ENCODE measurements at places on chromosomes 4 and X.
A peak's percentile ranks its signal among the peaks of the same experiment; 100 is the strongest.

GRCh38 chr4:184343502-184344177 lies 126.0 kb upstream of the ENPP6 start:
- peak; percentile 65 for DNase-seq

GRCh38 chr4:54276641-54277430 lies 47.7 kb downstream of the PDGFRA start:
- DNase-seq = no peak

GRCh38 chr4:180560896-180561295 lies 1682.3 kb upstream of the TENM3 start:
- DNase-seq = no peak

DNA sequence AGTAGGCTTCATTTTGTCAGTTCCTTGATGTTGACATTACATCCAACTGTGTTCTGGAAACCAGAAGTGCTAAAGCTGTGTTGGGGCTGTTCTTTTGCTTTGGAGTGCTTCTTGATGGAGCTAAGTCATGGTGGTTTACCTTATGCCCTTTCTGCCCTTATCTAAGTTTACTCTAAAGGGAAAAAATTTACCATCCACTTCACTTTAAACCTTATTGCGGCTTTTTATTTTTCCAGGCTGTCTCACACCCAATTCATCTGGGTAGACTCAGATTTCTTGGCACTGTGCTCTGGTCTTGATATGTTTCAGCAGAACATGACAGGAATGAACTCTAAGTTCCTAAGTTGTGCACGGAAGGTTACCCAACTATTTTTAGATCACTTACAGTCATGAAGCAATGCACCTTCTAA lies 104.7 kb upstream of the TTC29 start:
- DNase-seq = no peak

GRCh38 chrX:48466696-48467095 lies 3.4 kb downstream of the SLC38A5 start:
- no peak for DNase-seq

GRCh38 chrX:25536307-25536970 lies 520.7 kb upstream of the ARX start:
- no peak for DNase-seq
